ENCODE measurements at places on chromosomes 5 and 9.

GRCh38 chr5:61744690-61745619 lies 412.9 kb downstream of the ZSWIM6 start:
- no peak for DNase-seq

GRCh38 chr5:149803641-149804468 lies 73.7 kb downstream of the PPARGC1B start:
- DNase-seq, result no peak

DNA sequence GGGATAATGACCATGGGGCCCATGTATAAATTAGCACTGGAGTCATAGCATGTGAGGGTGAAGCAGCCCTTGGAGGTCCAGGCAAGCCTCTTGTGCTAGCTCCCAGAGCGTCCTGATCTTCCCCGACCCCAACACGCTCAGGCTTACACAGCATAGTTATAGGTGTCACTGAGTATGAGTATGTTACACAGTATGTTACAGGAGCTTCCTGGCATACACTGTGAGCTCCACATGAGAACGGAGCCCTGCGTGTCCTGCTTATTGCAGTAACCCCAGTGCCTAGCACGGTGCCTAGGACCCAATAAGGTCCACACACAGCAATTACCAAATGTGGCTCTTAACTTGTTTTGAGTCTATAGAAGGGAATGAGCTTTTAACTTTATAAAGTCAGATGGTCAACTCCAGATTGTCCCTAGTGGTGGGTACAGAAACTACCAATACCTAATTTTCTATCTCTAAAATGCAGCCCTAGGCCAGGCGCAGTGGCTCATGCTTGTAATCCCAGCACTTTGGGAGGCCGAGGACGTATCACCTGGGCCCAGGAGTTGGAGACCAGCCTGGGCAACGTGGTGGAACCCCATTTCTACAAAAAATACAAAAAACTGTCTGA lies 64.1 kb downstream of the PLAC8L1 start:
- DNase-seq, result no peak

- DNase-seq, result no peak
These were observed 104.8 kb downstream of the LPAR1 start for GRCh38 chr9:110933350-110934001.

GRCh38 chr9:27533311-27533710 lies 3.7 kb upstream of the MOB3B start:
- no peak for DNase-seq

Data from stimulated activated CD4-positive, alpha-beta T cell treated with anti-CD3 and anti-CD28 coated beads, Interleukin-12 subunit alpha, Interleukin-12 subunit beta, amount 100 ng/mL, for 24 hours (primary cell).